HFFc6 (cell line): ENCODE measurements at places on chromosomes 13 and 19. TPM values are rescaled to one million over a fixed set of nuclear protein-coding genes. Genes with fewer than 3 reads are reported as not detected.

DNA sequence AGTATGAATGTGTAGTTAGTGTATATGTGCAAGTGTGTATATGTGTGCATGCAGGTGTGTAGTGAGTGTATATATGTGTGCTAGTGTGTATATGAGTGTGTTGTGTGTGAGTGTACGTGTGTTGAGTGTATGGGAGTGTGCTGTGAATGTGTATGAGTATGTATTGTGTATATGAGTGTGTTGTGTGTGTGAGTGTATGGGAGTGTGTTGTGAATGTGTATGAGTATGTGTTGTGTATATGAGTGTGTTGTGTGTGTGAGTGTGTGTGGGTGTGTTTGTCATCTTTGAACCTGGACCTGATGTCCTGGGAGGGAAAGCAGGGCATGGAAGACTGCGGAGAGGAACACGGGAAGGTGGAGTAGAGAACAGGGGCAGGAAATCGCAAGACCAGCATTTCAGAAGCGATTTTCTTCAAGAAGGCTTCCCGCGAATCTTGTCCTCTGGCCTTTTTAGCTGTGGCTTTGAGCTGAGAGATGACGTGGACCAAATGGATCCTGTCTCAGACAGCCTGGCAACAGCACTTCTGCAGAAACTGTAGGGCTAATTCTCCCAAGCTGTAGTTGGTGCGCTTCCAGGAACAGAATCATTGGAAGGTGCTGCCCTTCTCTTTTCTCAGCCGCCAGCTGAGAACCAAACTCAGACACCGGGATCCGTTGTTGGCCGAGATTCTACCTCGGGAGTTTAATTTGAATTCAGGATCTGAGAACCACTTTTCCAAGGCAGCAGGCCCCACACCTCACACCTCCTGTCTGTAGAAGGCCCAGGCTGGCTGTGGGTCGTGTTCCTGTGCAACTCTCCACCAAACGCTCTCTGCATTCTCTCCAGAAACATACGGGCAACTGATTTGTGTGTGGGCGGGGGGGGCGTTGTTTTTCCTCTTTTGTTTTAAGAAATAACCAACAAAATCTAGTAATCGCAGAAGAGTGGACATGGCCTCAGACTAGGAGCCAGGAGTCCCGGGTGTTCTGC is 94.7 kb upstream of the RAP2A start:
- peak; percentile 94 for DNase-seq

- DNase-seq = no peak
These were observed 35.3 kb downstream of the CERS4 start for GRCh38 chr19:8244442-8244841.

- no peak for DNase-seq
These were observed 2.8 kb downstream of the FZR1 start for GRCh38 chr19:3508771-3509535.

- no peak for DNase-seq
These were observed 927 bp downstream of the CHAMP1 start for GRCh38 chr13:114315074-114315785.

GRCh38 chr13:55652657-55653056 is 1488.1 kb upstream of the PRR20A start:
- no peak for DNase-seq

DNA sequence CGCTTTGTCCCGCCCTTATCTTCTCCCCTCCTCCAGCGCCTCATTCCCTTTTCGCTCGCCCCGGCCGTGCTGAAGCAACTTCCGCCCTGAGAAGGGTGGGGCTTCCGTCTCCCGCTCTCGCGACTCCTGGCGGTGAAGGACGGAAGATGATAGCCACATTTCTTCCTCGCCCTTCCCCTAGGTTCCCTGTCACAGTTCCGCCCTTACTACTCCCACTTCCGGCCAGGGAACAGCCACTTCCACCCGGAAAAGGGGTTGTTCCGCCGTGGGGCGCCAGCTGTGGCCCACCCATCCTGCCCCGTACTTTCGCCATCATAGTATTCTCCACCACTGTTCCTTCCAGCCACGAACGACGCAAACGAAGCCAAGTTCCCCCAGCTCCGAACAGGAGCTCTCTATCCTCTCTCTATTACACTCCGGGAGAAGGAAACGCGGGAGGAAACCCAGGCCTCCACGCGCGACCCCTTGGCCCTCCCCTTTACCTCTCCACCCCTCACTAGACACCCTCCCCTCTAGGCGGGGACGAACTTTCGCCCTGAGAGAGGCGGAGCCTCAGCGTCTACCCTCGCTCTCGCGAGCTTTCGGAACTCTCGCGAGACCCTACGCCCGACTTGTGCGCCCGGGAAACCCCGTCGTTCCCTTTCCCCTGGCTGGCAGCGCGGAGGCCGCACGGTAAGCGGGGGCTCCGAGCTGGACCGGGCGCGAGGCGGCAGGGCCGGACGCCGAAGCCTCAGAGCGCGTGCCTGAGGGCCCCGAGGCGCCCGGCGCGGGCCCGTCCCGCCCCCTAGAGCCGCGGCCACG is at the start of gene RPS19:
RPS19 (plus strand) TSS at position 638 of the 801 bp plus-strand sequence. CDS start 520 bp downstream, outside the sequence.
- peak; percentile 98 for DNase-seq

- no peak for DNase-seq
These were observed 1.2 kb upstream of the PNMA8A start for GRCh38 chr19:46472592-46472991.

DNA sequence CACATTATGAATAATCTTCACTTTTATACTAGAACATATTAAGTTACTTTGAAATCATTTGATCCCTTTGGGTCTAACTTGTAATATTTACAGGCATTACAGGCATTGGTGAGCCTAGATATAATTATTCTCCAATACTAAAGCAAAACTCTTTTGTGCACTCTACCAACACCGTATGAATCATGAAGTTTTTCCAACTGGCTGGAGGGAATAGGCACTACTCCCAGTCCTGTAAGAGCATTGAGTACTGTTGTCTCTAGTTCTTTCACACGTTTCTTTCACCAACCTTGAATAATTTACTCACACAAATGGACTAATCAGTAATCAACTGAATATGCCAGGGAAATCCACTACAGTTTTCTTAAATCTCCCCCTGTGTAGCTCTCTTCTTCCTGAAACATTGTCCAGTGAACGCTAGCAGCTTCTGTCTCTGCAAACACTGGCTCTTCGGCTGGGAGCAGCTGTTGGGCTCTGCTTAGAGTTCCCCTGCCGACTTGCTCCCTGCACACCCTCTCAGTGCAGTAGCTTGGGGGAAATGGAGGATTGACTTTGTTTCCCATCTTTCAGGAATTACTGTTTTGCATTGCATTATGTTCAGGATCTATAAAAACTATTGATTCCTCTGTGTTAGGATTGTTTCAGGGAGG is 476.7 kb downstream of the RFC3 start:
- no peak for DNase-seq

DNA sequence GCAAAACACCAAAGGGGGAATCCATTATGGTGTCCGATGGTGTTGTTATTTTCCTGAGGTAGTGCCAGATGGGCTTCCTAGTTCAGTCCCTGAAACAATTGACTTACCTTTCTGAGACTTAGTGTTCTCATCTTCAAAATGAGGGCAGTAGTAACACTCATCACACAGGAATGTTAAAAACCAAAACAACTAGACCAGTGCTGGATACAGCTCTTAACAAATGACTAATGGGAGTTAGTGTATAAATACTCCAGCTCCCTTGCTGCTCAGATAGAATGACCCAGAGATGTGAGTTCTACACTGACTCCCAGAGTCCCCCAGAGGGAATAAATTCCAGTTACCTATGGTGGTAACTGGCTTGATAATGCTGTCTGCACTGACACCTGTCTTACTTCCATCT is 49.9 kb downstream of the MBD3L2B start:
- peak; percentile 3 for DNase-seq

- DNase-seq = no peak
These were observed 10.4 kb downstream of the EXOSC8 start for GRCh38 chr13:37011002-37011401.

- DNase-seq = no peak
These were observed 19.7 kb upstream of the LDLR start for GRCh38 chr19:11069561-11069960.

DNA sequence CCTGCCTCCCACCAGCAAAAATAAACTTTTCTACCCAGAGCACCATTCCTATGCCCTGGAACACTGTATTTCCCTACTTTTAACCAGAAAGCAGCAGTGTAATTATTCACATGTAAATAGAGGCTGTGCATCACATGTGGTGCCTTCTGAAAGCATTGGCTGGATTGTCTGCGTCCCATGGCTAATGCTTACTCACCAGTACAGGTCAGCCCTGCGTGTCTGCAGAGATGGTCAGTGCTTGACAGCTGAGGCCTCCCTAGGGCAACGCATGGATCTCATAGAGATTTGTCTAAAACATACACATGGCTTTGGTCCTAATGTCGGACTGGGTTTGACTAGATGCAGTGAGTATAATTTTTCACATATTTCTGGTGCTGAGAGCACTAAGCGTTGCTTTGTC is 64.2 kb downstream of the DPY19L3 start:
- peak; percentile 50 for DNase-seq

DNA sequence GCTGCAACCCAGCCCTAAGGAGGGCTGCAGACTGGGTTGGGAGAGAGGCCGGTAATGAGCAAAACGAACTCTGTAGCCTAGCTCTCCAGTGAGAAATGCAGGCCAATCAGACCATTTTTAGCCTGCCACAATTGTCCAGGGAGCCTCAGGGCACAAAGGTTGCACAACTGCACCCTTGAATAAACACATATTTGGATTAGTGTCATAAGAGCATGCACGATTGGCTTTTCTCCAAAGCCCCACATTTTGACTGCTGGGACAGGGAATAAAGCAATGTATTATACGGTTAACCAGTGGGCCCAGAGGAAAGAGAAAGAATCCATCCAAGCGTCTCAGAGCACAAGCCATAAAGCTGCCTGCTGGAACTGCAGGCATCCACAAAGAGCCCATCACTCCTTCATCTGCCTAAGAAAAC is 729.4 kb upstream of the SGCG start:
- no peak for DNase-seq

DNA sequence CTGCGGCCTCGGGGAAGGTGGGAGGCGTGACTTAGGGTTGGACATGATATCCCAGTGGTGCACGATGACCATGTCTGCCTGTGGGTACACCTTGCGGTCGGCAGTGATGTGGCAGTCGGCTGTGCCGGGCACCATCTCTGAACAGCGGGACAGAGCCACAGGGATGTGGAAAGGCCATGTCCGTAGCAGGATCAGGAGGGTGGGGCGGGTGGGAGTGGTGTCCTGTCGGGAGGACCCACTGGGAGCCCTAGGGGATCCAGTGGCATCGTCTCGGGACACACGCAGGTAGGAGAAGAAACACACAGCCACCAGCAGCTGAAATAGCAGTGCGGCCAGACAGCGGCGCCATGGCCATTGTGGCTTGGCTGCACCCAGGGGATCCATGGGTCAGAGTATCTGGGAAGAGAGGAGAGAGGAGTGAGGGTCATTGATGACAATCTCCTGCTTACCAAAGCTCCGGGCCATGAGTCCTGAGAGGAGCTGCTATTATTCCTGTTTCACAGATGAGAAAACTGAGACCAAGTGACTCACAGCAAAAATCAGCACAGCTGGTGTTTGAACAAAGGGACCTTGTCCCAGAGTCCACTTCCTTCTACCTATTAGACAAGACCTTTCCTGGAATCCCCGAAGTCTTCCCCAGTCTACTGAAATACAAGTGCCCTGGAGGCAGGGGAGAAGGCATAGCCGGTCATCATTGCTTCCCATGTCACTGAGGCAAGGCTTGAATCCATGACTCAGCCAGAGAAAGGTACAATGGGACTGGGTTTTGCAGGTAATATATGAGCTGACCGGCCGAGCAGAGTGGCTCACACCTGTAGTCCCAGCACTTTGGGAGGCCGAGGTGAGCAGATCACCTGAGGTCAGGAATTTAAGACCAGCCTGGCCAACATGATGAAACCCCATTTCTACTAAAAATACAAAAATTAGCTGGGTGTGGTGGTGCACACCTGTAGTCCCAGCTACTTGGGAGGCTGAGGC is 5.2 kb upstream of the FUT6 start:
- DNase-seq = no peak

DNA sequence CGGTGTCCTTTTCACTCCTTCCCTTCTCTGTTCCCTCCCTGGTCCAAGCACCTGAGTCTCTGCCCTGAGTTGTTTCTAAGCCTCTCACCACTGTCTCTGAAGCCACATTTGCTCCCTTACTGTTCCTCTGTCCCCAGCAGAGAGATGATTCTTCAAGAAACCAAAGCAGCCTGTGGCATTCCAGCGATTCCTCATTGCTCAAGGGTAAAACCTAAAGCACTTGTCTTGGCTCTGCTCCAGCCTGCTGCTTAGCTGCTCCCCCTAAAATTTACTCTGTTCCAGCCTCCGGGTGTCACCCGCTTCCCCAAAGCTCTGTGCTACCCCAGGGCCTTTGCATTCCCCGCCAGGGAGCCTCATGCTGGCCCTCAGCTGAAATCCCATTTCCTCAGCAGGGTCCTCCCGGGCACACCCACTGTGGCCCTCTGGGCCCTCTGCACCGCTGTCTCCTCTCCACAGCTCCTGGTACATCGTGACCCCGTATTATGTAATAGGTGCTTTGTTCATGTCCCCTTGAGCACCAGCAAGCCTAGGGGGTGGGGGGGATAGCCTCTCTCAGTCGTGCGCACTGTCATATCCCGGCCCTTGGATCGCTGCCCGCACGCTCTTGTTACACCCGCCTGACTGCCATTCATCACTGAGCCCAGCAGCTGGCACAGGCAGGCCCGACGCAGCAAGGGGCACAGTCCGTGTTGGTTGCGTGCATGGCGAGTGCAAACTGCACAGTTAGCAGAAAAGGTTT is 15.8 kb downstream of the TECR start:
- no peak for DNase-seq

GRCh38 chr13:95660981-95661581 is 15.9 kb upstream of the DNAJC3 start:
- DNase-seq = peak; percentile 59

CXCL17 gene
- not detected in 3 replicates for total RNA-seq

KIR3DL2 gene
- not detected in 3 replicates for total RNA-seq

TSHZ3 gene
- total RNA-seq = 10.2 to 14.0 TPM (median 11.7 TPM) in 3 replicates

KLHL1 gene
- not detected in 3 replicates for total RNA-seq

SLC27A5 gene
- 2.0 to 6.6 TPM (median 5.4 TPM) in 3 replicates for total RNA-seq

ZBTB45 gene
- total RNA-seq = 15.0 to 19.4 TPM (median 16.5 TPM) in 3 replicates

ATP5F1D gene
- 229 and 246 TPM in 2 replicates for total RNA-seq

ARID3A gene
- 40.7 to 46.1 TPM (median 44.2 TPM) in 3 replicates for total RNA-seq

SLC10A2 gene
- total RNA-seq = not detected in 3 replicates

UPF3A gene
- 36.9 to 42.9 TPM (median 38.3 TPM) in 3 replicates for total RNA-seq

RGS9BP gene
- total RNA-seq = 0.22 to 0.48 TPM (median 0.35 TPM) in 3 replicates

AMER2 gene
- not detected in 2 replicates for total RNA-seq

CCDC70 gene
- not detected in 3 replicates for total RNA-seq
